ENCODE measurements at places on chromosomes 5 and 9.

DNA sequence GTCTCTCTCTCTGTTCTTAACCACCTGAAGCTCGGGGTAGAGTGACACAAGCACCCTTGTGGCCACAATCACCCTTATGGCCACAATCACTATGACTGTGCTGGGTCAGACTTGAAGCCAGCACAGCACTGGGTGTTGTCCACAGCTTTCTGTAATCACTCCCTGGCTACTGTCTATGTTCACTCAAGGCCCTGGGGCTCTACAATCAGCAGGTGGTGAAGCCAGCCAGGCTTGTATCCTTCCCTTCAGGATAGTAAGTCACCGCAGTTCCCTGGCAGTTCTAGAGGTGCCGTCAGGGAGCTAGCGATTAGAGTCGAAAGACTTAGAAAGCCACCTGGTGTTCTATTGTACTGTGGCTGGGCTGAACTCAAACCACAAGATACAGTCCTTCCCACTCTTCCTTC, 44.2 kb downstream of the GDA start:
- DNase-seq, result peak; percentile 46

DNA sequence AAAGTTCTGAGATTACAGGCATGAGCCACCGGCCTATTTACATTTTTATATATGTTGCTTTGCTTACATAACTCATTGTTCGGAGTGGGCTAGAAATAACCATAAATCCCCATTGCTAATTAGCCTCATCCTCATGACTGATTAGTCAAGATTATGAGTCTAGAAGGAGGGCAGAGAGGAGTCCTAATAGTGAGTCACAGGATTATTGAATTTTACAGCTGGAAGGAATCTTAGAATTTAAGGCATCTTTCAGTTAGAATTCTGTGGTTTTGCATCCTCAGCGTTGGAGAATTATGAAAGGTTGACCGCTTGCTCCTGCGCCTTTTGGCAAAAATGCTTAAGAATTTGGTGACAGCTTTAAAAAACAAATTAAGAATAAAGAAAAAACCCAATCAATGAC, 2.6 kb upstream of the PBX3 start:
- no peak for DNase-seq

GRCh38 chr5:31066655-31067328, 126.7 kb upstream of the CDH6 start:
- DNase-seq, result no peak

GRCh38 chr9:89441986-89442385, 55.9 kb downstream of the SEMA4D start:
- DNase-seq, result no peak

DNA sequence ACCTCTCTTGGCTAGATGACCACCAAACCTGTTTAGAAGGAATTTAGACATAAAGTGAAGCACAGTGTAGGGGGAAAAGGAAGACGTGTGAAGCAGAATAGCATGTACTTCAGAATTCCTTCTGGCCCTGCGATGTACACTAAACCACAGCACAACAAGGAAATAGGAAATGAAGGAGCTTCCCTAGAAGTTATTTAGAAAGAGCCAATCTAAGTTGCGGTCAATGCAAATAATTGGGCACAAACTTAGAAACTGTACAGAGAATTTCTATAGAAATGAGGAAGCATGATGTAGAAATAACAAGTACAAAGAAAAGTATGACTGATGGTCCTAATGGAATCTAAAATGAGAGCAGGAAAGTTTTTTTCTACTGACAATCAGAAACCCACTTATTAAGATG, 41.5 kb downstream of the ANKRD55 start:
- DNase-seq, result no peak

DNA sequence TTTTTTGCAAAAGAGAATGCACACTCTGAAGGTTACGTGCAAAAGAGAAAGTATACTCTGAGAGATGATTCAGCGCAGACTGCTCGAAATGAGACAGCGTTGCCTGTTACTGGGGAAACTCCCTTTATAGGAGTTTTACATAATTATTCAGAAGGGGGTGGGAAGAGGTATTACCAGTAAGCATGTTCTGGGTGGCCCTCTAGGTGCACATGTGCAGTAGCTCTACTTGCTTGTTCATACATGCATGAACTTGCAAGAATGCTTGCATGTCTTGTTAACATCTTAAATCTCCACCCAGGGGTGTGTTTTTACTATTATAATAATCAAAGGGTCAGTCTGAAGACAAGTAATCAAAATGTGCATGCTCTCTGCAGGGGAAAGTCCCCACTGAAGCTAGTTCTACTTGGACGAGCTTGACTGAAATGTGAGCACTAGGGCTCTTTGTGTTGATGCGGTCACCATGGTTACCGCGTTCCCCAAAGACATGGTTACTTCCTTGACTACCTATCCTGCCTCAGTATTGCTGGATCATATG, 75.5 kb downstream of the SGCD start:
- DNase-seq, result no peak

DNA sequence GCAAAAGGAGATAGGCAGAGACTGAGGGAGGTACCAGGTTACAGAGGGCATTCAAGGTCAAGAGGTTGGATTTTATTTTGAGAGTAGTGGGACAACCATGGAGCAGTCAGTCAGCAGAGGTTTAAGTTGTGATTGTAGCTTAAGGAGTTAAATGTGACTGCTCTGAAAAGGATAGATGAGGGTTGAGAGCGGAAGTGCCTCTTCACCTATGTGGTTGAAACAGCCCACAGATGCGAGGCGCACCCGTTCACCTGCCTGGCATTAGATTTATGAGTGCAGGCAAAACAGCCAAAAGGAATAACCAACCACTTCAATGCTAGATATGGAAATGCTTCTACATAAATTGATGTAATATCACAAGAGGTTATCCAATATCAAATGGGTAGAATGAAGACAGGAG, 8.4 kb downstream of the ZNF474 start:
- DNase-seq, result no peak

DNA sequence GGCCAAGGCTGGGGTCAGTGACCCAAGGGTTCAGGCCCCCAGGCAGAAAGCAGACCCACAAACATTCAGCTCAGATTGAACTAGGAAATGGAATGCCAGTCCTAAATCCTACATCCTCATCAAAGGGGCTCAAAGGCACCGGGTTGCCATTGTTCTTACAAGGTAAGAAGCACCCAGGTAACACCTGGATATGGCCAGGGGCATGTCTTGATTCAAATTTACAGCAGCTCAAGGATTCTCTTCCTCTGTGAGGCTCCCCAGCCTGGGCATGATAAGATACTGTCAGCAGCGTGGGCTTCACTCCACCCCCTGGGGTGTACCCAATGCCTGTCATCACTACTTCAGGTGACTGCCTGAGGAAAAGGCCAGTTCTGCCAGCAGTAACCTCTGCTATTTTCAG, 92.1 kb upstream of the FSTL4 start:
- DNase-seq, result no peak

- DNase-seq, result no peak
Observed at GRCh38 chr9:2389404-2389803, 232.2 kb upstream of the VLDLR start.

DNA sequence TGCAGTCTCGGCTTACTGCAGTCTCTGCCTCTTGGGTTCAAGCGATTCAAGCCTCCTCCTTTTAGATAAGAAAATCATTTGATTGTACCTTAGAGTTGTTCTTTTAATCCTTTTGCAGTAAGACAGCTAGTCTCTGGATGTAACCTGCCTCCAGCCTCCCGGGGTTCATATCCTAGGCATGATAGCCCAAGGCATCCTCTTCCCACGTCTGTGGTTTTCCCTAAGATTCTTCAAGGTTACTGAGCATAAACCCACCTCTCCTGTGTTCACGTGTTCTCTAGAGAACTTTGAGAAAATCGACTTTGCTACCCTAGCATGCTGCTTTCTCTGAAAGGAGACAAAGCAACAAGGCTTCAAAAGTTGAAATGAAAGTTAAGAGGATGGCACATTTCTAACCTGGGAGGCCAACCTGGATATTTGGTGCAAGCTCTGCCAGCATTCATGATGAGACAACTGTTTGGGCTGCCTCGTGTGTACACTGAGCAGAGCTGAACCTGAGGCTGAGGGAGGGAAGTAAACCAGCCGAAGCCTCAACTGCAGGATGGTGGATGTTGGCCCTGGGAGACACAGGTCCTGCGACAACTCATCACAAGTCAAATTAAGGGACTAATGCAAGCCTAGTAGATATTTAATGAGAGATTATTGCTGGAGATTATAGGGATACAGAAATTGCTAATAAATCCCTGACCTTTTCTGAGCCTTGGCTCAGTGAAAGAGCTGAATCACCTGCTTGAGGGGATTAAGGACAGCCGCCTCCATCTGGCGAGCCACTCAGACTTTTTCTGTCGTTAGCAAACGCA, 261.8 kb downstream of the ARHGAP26 start:
- DNase-seq, result no peak

GRCh38 chr5:140311011-140311467, 8.1 kb upstream of the PFDN1 start:
- DNase-seq, result no peak

DNA sequence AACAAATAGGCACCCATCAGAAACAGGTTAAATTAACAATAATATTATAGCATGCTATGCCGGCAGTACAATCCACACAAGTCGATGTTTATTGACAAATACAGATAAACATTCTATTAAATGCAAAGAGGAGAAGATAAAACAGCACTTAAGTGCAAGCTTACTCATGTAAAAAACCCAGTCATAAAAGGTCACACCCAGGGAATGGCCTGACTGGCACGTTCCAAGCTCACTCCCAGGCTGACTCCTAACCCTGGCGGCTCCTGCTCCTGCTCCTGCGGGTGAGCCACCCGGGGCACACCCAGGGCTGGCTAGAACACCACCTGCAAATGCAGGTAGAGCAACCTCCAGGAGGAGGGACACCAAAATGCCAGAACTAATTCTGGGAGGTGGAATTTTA, 66.9 kb downstream of the SEMA4D start:
- no peak for DNase-seq

DNA sequence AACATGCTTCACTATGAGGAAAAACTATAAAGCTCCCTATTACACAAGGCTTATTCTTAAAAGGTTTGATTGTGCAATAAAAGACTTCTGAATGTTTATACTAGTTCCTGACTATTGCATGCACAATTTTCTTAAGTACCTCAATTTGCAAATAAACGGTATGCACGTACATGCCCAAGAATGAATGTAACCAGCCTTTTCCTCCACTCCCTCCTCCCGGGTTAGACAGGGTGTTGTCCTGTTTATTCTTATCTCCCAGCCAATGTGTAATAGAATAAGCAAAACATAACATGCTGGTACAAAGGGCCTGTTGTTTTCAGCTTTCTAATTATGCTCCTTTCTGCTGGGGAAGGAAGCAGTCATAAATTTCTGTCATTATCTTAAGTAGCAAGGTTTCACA, 79.1 kb downstream of the AOPEP start:
- peak; percentile 46 for DNase-seq

- DNase-seq, result no peak
Observed at GRCh38 chr5:158165647-158166046, 306.7 kb upstream of the CLINT1 start.

DNA sequence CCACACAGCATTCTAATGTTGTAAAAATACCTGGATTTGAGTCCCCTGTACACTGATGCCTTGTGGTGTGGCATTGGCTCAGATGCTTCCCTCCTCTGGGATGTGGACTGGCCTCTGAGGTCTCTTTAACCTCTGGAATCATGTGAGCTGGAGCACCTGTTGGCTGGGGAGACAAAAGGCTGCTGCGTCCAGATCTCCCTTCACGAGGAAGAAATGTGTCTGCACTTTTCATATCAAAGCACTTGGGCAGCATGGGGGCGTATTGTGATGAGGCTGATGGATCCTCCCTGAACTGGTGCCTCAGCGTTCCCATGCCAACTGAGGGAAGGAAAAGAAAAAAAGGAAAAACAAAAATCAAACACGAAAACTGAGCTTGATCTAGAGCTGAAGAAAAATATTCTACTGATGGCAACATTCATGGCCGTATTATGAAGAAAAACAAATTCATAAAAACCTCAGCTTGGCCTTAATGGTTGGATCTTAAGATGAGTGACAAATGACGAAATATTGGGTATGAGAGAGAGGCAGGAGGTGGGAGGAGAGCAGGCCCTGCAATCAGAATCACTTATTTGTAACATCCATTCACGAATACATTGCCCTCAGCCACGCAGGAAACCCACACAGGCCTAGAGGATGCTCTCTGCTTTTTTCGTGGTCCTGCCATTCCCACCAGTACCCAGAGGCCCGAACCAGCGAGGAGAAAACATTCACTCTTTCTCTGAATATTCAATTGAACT, 26.2 kb downstream of the GRIA1 start:
- no peak for DNase-seq

DNA sequence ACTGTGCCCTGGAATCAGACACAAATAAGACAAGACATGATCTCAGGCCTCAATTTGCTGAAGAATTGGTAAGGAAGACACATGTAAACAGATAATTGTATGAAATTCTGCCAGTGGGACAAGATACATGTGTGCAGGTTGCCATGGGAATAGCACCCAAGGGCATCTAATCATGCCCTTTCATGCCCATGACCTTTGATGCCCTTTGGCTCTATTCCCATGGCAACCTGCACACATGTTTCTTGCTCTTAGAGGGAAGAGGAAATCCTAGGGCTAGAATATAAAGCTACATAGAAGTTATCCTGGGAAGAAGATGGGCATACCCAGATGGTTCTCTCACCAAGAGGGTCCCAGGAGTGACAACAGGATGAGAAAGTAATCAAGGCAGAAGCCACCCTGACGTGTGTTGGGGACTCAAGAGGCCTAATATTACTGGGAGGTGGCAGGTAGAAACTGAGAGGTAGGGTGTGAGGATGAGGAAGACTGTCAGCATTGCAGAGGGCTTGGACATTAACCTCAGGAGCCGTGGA, 34.4 kb downstream of the P4HA2 start:
- DNase-seq, result no peak

GRCh38 chr9:72534931-72535330, 13.5 kb downstream of the TMC1 start:
- no peak for DNase-seq

DNA sequence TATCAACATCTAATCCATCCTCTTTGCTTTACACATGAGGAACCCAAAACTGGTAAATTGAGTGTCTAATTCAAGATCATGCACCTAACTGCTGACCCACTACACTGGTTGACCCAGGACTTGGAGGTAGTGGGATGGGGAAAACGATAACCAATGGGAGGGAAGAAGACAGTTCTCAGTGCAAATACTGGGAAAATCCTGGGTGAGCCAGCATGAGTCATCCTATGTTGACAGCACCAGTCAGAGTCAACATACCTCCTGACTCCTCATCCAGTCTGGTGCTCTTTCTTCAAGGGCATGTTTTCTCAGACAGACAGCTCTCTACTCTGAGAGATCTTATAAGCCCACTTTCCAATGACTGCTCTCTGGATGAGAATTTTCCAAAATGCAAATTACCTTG, 232.8 kb upstream of the PTGER4 start:
- no peak for DNase-seq

GRCh38 chr9:15246708-15247107, 60.3 kb downstream of the TTC39B start:
- DNase-seq, result no peak

DNA sequence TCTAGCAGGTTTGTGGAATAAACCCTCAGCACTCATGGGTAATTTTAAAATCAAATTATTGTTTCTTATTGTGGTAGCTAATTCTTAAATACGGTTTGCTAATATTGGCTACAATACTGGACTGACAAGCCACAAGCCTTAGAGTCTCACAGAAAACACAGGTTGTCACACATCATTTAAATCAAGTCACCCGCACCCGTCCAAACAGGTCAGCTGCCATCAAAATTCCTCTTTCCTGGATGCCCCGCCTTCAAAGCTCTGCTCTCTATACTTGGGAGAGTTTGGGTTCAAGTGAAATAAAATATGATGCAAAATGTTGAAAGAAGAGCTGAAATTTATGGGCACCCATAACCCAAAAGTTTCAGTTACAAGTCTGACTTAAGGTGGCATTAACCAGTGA, 12.3 kb upstream of the SUSD1 start:
- no peak for DNase-seq

GRCh38 chr5:81140441-81140840, 92.7 kb upstream of the CKMT2 start:
- no peak for DNase-seq

- DNase-seq, result no peak
Observed at GRCh38 chr9:30925635-30926034, 1458.8 kb upstream of the ACO1 start.

Data from HL-60 (cell line).